ENCODE measurements at places on chromosomes 13 and 19.

- no peak for DNase-seq
Measured at GRCh38 chr13:109381546-109382180, 404.7 kb downstream of the IRS2 start.

- DNase-seq: no peak
Measured at GRCh38 chr19:45409557-45409920, 3.1 kb downstream of the POLR1G start.

- no peak for DNase-seq
Measured at GRCh38 chr13:75263741-75264407, 218.1 kb downstream of the TBC1D4 start.

DNA sequence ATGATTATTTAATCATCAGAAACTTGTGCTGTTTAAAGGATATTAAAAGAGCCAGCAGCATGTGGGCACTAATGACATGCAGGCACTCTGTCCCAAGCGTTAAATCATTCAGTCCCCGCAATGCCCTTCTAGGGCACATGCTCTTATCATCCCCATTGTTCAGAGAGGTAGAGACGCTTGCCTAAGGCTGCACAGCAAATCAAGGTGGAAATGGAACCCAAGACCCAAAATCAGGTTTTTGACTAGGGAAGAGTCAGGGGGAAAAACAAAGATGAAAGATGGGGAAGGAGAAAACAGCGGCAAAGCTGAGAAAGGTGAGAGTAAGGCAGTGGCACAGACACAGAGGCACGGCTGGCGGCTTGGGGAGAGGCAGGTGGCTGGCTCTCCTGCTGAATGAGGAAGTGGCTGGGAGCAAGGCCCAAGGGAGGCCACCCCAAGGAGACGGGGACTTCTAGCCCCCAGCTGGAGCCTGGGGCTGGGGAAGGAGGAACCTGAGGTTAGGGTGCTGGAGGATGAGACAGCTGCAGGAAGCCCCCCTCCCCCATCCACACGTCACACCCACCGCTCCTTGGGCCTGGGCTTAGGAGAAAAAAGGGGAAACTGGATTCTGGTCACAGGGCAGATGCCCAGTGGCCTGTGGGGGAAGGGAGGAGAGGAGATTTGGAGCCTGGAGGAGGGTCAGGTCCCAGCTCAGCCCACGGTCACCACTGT is 1.0 kb upstream of the TYROBP start:
- DNase-seq: no peak

DNA sequence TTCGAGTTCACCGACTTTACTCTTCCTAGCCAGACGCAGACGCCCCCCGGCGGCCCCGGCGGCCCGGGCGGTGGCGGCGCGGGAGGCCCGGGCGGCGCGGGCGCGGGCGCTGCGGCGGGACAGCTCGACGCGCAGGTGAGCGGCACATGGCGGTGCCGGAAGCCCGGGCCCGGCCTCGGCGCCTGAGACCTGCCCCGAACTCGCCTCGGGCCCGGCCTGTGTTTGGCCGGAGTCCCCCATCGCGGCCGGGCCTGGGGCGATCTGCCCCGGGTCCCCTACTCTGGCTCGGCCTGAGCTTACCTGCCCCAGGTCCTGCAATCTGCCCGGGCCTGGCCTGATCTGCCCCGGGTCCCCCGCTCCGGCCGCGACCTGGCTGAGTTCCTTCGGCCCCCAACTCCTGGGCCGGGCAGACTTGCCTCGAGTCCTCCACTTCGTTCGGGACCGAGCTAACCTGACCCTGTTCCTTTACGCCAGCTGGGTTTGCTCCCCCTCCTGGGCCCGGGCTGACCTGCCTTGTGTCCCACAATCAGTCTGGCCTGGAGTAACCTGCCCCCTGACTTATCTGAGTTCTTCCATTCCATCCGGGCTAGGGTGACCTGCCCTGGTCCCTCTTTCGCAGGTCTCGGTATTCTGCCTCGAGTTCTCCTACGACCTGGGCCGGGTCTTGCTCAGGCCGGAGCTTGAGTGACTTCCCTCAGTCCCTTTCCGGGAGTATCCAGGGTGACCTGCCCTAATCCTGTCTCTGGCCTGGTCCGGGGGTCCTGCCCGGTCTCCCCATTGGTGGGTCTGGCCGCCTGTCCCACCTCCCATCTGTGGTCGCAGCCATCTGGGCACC is 764 bp downstream of the UPF1 start:
- no peak for DNase-seq

- no peak for DNase-seq
Measured at GRCh38 chr19:6720369-6721137, at the start of gene C3. Gene C3 (minus strand): TSS chr19:6720650. CDS start chr19:6720589, 61 bp downstream.

DNA sequence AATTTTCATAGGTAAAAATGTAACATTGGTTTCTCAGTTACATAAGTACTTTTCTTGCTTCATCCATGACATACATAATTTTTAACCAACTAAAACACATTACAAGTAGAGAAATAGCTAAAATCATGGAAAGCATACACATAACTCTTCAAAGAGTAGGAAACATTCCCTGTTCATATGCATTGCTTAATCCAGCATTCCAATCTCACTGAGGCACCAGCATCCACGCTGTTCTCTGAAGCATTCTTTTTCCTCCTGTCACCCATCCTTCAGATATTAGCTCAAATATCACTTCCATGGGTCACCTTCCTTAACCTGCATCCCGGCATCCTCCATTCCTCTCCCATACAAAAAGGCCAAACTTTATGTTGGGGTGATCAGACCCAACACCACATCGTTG is 79.1 kb downstream of the ZNF254 start:
- DNase-seq: no peak

- no peak for DNase-seq
Measured at GRCh38 chr19:2982983-2983350, 5.6 kb downstream of the TLE6 start.

GRCh38 chr19:41323023-41323422 is 13.1 kb downstream of the CCDC97 start:
- DNase-seq: no peak

- DNase-seq: no peak
Measured at GRCh38 chr19:4051175-4052101, 15.3 kb downstream of the ZBTB7A start.

- no peak for DNase-seq
Measured at GRCh38 chr19:18648973-18649315, 12.1 kb downstream of the KLHL26 start.

GRCh38 chr13:95027638-95028037 is 273.6 kb downstream of the ABCC4 start:
- no peak for DNase-seq

GRCh38 chr19:55344444-55344843 is 4.8 kb downstream of the KMT5C start:
- no peak for DNase-seq

- no peak for DNase-seq
Measured at GRCh38 chr13:111122056-111122455, 6.9 kb downstream of the ARHGEF7 start.

DNA sequence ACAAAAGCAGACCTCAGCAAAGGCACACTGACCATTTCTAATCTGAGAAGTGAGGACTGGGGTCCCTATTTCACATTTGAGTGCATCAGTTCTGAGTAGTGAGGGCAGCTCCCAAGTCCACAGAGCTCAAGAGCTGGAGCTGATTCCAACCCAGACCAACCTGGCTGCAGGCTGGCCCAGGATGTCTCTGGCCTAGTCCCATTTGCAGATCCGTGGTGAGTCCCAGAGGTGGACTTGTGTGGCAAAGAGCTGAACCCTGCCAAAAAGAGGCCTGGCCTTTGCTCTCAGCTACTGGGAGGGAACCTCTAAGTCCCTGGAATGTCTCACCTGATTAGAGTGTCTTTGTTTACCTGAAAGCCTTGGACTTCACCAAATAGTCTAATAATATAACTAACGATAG is 14.6 kb downstream of the SIGLEC7 start:
- no peak for DNase-seq

DNA sequence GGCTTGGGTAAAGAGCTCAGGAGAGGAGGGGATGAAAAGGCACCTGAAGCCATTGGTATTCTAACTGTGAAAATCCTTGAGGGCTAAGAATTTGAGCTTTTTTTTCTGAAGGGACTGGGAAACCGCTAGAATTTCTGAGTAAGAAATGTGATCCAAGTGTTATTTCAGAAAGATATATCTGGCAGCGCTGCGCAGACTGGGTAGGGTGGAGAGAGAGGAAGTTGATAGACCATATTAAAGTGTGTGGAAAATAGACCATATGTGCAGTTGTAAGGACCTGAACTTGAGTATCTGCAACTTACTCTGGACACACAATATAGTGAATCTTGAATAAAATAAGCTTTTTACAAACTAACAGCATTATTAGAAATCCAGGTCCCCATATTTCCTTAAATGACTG is 427.4 kb downstream of the NDFIP2 start:
- no peak for DNase-seq

- no peak for DNase-seq
Measured at GRCh38 chr13:94121686-94122085, 357.8 kb downstream of the DCT start.

GRCh38 chr19:23539499-23539898 is 144.2 kb upstream of the ZNF91 start:
- no peak for DNase-seq

- no peak for DNase-seq
Measured at GRCh38 chr13:20938302-20938701, 35.8 kb upstream of the XPO4 start.

GRCh38 chr13:68076046-68076445 is 845.9 kb upstream of the PCDH9 start:
- DNase-seq: no peak

- no peak for DNase-seq
Measured at GRCh38 chr13:88360761-88361160, 689.6 kb downstream of the SLITRK5 start.

DNA sequence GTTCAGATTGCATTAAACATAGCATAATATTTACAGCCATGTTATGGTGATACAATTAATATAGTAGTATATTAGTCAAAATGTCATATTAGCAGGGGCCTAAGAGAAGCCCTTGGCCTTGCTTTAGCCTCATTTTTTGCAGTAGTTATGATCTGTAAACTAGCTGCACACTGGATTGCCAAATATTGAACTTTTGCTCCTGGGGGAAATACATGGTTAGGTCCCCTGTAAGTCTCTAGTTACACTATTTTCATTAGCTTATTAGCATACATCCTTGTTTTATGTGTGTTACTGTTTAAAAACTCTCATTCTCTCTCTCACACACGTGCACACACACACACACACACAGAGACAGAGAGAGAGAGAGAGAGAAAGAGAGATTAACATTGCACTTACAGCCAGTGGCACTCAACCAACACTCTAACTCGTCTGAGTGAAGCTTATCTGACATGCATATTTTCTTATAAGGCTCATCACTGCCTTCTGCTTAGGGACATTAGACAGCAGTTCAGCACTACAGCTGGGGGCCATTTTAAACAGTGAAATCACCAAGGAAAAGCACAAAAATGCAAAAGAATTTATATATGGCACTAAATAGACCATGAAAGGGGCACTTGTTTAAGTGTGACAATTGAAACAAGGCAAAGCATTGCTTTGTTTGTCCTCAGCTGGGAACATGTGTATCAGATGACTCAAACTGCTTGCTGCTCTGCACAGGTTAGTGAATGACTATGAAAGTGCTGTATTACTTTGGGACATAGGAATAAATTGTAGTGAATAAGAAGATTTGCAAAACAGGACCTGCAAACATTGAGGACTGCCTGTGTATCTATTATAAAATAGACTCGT is 278.7 kb downstream of the GPC6 start:
- no peak for DNase-seq

DNA sequence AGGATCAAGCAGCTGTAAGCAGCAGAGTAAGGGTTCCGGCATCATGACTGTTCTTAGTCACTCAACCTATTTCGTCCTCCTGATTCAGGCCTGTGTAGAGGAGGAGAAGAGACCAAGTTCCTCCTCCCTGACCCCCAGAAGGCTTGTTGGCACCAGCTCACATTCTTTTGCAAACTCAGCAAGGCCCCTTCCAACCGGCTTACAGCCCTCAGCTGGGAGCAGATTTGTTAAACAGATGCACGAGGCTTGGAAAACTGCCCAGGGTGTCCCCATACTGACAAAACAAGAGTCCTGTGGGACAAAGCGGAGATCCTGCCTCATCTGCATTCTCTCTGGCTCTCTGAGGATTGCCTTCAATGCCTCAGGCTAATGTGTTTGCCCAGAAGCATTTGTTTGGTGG is 113.2 kb upstream of the SOX21 start:
- no peak for DNase-seq
